ENCODE measurements at places on chromosomes 4 and X.

DNA sequence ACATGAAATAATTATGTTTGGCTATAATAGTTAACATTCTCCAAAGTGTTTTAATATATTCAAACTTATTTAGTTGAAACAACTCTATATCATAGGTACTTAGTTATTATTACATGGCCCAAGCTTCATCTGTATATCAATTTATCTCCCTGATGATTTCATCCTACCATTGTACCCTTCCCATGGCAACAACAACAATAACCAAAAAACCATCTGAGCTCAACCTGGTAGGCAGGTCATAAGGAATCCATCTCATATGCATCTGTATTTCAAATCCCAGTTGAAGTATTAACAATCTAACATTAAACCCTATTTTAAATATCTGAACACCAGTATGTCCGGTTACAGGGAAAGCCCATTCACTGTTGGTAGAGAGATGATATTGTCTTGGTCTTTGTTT is 33.1 kb upstream of the SLC7A11 start:
- DNase-seq = no peak

DNA sequence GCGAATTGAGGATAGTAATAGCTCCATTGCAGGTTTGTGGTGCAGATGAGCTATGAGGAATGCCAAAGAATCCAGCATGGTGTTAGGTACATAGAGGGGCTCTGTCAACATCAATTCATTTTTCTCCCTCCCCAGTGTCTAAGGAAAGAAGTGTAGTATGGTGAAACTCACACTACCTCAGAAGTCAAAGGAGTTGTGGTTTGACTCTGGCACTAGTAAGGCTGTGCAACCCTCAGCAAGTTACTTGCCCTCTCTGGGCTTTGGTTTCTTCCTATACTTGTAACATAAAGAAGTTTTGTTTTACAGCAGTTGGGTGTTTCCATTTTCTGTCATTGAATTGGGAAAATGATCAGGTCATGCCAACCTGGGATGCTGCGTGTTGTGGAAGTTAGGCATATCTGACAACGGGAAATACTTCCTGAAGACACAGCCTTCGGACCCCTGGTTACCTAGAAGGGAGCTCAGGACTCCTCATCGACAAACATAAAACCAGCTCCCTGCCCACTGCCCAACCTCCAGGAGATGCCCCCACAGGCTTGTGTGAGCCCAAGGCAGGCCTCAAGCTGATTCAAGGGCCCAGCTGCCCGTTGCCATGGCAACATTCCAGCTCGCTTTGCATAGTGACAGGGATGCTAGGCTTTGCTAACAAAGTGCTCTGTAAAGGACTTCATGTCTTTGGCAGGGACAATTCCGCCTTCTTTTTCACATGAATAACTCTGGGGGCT is 71.4 kb downstream of the RTL5 start:
- DNase-seq = no peak

- DNase-seq = no peak
Observed at GRCh38 chr4:169963998-169964397, 62.2 kb downstream of the MFAP3L start.

DNA sequence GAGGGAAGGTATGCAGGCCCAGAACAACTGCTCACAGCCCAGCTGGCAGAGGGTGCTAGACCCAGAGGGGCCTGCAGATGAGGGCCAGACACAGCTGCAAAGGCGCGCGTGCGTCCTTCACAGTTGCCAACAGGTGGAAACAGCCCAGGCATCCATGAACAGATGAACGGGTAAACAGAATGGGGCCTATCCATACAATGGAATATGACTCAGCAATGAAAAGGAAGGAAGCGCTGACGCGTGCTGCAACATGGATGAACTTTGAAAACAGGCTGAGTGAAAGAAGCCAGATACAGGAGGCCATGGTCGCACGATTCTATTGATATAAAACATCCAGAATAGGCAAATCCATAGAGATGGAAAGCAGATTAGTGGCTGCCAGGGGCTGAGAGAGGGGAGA is 83.1 kb upstream of the DDX3X start:
- DNase-seq = no peak

DNA sequence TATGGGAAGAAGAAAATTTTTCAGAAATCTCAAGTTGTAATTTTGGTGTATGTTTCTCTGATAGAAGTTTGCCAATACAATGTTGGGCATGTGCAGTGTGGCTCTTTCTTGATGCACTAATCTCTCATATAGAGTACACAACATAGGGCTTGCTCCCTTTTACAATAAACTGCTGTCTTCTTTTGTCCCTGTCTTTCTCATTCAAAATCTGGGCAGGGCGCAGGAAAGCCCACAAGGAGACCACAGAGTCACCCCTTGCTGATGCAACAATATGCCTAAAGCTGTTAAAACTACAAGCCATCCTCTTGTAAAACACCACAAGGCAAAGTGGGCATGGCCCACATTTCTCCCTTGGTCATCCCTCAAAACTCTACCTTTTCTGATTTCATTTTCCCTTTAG is 63.4 kb upstream of the TBC1D9 start:
- DNase-seq = no peak

- no peak for DNase-seq
Observed at GRCh38 chr4:52937829-52938228, 75.7 kb downstream of the RASL11B start.

DNA sequence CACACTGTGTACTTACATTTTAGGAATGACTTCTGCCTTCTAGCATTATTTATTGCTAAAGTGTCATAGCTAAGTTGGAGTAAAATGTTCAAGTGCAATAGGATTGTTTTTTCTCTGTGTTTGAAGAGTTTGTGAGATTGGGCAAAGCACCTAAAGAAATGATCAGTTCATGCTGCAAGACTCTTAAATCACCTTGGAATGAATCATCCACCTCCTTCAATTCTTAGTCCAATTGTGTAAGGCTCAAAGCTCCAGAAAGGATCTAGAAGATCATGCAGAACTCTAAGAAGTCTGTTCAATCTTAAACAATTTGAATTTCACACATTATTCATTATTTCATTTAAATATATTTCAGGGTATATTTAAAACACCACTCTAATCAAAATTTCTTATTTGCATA is 137.1 kb downstream of the AMELX start:
- no peak for DNase-seq

- DNase-seq = peak; percentile 33
Observed at GRCh38 chr4:164501074-164501473, 252.9 kb upstream of the SMIM31 start.

GRCh38 chr4:176587920-176588319 is 204.8 kb downstream of the VEGFC start:
- no peak for DNase-seq

GRCh38 chrX:75784680-75785491 is at the start of gene MAGEE2:
Gene MAGEE2 (minus strand): TSS chrX:75785254. CDS start chrX:75785051, 203 bp downstream.
- DNase-seq = no peak

DNA sequence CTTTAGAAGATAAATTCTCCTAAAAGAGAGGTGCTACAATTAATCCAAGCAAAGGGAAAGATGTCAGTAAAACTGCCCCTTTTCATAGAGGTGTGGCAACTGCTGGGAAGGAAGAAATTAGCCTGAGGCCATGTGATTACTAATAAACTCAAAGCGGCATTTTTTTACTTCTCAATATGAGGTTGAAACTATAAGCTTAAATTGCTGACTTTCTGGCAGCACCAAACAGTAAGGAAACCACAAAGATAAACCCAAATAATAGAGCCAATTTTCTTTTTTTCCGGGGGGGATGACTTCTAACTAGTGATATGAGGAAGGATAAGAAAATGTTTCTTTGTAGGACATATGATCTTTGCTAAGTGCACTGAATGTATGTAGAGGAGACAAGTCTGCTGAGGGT is 30.9 kb downstream of the AR start:
- DNase-seq = no peak

- no peak for DNase-seq
Observed at GRCh38 chrX:152821145-152821765, 9.3 kb downstream of the CETN2 start.

DNA sequence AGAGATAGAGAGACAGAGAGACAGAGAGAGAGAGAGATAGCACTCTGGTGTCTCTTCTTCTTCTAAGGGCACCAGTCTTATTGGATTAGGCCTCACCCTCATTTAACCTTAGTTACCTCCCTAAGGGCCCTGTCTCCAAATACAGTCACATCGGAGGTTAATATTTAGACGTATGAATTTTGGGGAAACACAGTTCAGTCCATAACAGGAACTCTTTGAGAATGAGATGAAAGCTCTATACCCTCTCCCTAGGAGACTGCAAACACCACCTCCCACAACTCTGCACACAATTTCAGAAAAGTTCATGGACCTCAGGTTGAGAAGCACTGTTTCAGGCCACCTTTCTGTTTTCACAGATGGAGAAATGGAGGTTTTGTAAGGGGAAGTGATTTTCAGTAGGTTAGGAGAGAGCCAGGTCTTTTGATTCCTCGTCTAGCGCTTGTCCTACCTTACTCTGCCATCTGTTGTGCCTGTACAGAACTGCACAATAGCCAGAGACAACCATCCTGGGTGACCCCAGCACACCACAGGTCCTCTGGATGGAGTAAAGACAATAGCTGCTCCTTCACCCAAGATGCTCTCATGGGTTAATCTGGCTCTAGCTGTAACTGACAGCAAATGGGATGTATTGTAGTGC is 16.9 kb upstream of the LOC101059915 start:
- no peak for DNase-seq

GRCh38 chr4:69910016-69910782 is 20.7 kb upstream of the CSN1S1 start:
- DNase-seq = peak; percentile 34

DNA sequence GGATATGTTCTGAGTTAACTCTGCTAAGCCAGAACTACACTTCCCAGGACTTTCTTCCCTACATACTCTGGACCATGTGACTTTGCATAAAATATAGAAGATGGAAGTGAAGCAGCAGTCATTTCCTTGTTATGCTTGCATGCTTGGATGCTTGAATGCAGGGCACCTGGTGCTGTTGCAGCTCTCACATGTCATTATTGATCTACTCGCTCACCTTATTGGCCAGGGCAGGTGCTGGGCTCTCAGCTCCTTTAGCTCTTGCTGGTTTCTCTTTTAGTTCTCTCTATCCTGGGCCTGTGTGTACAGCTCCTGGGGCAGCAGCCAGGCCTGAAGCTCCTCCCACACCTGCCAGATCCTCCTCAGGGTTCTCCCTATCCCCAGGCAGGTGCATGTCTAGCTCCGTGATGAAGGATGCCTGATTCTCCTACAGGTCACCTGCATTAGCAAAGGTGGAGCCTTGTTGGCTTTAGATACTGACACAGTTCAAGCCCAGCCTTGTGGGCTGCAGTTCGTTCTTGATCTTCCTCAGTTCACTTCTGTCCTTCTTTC is 53.3 kb downstream of the MED28 start:
- no peak for DNase-seq

DNA sequence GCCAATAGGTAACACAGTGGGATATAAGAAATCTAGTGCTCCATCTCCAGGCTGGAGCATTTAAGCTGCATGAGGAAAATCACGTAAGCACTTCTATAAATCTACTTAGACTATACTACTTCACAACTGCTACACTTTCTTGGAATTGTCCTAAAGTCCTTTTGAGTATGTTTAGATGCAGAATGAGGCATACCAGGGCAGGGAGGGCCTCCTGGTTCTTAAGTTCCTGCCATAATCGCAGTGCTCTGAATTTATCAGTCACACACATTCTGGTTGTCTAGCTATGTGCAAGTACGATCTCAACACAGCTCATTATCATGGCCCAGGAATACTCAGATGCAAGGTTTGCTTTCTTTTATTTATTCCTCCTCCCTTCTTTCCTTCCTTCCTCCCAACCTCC is 130.3 kb downstream of the GUCY2F start:
- DNase-seq = no peak

DNA sequence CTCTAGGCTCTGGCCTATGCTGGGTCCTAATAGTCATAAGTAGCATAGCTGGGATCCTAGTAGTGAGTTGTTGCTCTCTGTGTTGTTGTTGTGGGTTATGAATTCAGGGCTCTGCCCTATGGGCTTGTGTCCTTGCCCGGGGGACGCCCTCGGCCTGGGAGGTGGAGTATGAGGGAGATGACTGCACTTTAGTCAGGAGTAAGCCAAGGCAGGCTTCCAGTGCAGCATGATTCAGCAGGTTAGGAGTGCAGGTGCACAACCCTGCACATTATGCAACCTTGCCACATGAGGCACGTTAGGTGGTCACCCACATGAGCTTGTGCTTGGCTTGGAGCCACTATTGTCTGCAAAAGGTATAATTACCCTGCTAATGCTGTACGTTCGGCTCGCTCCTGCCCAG is 58.4 kb upstream of the CCDC149 start:
- no peak for DNase-seq

GRCh38 chrX:50952406-50952805 is 41.9 kb downstream of the BMP15 start:
- no peak for DNase-seq

GRCh38 chrX:129724754-129725153 is 14.0 kb upstream of the XPNPEP2 start:
- DNase-seq = no peak

DNA sequence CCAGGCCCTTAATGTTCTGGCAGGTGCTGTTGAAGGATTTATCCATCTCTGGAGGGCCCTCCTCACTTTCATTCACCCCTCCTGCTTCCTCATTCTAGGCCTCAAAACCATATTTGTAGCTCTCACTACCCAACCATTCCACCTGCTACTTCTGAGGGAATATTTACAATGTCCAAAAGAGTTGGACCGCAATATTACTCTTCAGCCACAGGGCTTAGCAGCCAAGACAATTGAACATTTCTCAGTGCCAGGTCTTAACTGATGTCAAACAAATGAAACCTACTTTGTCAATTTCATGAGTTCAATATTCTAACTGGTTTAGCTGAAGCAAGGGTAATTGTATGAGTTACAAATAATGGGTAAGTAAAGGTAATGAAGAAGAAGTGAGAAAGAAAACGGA is 113.2 kb downstream of the ENOX2 start:
- no peak for DNase-seq

DNA sequence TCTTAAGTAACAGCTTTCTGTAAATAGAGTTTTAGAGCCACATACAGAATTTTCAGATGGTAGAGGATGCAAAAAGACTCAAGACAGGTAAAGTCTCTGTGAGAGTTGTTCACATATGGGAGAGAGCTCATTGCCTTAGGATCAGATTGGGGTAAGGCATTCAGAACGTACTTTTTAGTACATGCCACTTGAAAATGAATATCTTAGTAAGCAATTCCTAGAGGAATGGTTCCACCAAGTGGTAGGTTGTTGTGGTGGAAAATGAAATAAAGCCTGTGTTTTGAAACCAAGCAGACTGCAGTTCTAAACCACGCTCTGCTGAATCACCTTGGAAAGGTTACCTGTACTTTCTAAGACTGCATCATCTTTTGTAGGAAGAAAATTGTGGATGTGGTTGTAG is 547.0 kb upstream of the LCORL start:
- DNase-seq = no peak

GRCh38 chr4:185108185-185108584 is 34.9 kb upstream of the SLC25A4 start:
- DNase-seq = no peak

DNA sequence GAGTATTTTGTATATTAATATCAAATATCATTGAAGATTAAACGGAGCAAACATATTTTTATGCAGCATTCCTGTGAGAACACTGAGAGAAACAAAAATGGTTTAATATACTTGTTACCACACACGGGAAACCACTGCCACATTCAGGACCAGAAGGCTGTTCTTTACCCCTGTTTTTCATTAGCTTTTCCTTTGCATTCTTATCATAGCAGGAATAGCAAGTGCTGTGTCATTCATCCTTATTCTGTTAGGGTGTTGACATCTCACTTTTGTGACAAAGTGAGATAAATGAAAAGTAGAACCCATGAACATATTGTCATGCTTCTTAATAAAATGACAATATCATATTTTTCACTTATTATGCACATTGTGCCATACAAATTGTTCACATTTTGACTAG is 212.4 kb upstream of the NDST4 start:
- DNase-seq = peak; percentile 4

- DNase-seq = no peak
Observed at GRCh38 chrX:15345976-15346375, 10.7 kb upstream of the PIGA start.

GRCh38 chr4:80097400-80098177 is 24.6 kb upstream of the ANTXR2 start:
- DNase-seq = peak; percentile 80
